Substantia nigra (tissue), 51 donors: ENCODE measurements at places on chromosomes 11 and 22.

DNA sequence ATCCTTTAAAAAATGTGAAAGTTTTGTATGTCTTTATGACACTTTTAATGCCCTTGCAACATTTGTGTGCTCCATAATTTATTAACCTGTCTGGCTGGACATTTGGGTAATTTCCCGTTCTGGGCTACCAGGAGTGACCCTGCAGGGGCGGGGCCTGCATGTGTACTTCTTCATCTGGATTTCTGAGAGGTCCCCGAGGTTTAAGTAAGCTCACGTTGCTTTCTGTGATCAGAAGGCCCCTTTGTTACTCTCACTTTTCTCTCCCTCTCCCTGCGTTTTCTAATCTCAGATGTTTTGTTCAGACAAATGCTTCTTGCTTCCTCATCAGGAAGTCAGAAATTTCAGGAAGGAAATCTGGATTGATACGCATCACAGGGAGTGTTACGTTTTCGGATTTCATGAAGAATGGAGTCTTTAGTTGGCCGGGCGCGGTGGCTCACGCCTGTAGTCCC is 78.9 kb upstream of the CRYBB3 start:
- DNase-seq: no peak

GRCh38 chr11:105042178-105042577 is 3.0 kb downstream of the CARD16 start:
- no peak for DNase-seq

DNA sequence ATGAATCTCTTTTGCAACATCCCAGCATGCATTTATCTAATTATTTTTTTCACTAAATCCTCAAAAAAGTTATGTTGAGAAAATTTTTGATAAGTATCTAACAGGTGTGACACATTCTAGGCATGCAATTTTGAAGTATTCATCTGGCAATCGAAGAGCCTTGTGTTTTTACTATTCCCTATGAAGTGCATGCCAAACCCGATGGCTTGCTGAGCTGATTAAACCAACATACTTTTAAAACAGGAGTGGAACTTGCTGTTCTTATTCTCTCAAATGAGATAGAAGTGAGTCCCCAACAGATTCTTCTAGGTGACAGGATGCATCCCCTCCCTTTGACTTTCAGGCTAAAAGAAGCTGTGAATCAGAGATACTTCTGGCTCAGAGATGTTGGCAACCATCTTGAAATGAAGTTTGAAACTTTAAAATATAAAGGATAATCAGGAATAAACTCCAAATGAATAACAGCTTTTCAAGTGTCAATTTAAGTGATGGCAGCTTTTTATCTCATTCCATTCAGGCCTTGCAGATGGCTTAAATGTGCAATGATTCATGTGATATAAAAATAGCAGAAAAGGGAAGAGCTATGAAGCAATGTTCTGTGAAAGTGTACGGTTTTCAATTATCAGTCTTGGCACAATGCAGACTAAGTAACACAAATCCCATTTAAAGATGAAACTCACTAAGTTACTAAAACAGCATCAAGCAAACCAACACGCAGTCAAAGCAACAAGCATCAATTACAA is 67.7 kb downstream of the APOL5 start:
- DNase-seq: no peak

- no peak for DNase-seq
These were observed 36.4 kb downstream of the DEPDC5 start for GRCh38 chr22:31790240-31790639.
